ENCODE measurements at places on chromosomes 7 and 10.

- no peak for DNase-seq
Measured at GRCh38 chr10:74529205-74529604, 297.2 kb upstream of the KAT6B start.

DNA sequence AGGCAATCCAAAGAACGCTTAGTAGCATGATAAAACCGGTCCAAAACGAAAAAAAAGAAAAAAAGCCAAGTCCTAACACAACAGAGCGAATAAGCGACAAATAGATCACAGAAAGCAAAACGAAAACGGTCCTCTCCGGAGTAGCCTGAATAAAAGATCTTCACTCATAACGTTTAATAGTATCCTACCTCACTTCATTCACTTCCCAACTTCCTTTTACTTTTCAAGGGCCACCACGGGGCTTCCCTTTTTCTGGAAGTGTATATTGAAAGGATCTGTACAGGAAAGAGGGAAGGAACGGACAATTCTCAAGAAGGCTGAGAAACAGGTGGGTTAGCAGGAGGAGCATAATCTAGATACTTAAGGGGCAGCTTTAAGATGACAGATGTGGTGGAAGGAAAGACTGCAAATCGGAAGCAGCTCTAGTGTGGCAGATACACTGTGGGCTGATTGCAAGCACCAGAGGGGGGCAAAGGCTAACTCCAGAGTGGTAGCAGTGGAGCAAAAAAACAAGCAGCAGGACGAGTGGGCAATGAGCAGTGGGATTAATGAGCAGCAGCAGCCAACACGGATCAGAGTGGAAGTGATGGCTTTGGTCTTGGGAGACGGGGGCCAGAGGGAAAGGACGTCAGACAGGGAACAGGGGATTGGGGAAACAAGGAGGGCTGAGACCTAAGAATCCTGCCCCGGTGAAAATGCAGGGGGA, 866 bp downstream of the CNOT4 start:
- DNase-seq: peak; percentile 16

DNA sequence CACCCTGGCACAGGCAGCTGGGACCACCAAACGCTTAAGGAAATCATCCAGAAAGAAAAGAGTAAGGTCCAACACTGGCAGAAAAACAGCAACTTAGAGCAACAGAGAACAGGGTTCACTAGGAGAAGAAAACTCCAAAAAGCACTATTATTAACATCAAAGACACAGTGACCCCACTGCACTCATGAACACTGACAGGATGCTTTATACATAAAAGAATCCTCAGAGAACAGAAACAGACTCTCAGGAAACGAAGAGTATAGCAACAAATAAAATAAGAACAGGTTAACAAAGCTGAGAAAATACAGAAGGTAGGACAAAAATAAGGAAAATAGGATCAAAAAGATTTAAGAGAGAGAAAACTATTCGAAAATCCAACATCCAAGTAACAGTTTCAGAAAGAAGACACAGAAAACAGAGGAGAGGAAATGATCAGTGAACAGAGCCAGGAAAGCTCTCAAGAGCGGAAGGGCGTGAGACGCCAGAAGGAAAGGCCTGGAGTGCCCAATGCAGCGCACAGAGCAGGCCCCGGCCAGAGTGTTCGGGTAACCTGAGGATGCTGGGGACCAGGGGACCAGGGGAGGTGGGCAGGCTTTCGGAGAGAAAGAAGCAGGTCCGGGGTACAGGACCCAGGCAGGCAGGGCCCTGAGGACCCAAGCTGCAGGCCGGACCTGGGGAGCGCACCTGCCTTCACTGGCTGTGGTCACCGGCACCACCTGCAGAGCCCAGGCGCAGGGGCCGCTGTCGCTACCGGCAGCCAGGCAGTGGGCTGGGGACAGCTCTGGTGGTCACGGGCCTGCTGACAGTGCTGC, 258.2 kb downstream of the MAD1L1 start:
- no peak for DNase-seq

- no peak for DNase-seq
Measured at GRCh38 chr10:110363572-110364411, 59.1 kb upstream of the SMNDC1 start.

DNA sequence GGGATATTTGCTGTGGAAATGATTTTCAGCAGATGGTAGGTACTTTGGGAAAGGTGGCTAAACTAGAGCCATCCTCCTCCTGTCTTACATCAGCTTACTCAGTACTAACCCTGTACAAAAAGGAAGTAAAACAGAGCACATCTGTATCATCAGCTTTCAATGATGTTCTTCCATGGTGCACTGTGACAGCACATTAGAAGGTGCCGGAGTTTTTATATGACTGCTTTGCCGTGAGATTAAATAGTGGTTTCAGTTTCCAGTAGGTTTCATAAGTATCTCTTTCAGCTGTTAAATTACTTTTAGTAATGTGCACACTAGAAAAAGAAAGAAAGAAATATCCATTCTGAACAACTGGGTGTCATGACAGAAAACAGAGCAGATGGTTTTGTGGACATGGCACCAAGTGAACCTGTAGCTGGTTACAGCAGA, 86.5 kb downstream of the ARID5B start:
- no peak for DNase-seq

GRCh38 chr10:72164617-72165016, 51.2 kb upstream of the ANAPC16 start:
- no peak for DNase-seq

DNA sequence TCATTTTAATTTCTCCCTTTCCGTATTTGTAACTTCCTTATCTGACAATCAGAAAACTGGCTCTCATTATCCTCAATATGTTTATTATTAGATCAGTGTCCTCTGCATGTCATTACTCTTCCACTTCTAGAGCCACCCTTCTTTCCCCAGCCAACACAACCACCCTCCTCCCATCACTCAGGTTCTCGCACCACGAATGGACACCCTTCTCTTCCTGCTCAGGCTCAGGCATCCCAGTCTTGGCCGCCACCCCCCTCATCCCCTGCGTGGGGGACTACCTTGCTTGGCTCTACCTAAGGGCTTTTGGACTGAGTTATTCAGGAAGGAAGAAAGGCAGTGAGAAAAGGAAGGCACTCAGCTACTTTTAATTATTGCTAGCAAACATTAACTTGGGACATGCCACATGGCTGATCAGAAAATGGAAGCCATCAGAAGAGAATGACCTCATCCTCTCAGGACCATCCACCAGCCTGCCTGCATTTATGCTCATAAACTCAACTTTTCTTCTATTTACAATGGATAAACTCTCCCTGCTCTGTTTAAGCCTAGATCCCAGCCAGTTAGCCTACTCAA, 199.9 kb upstream of the PLXNA4 start:
- no peak for DNase-seq

- DNase-seq: no peak
Measured at GRCh38 chr7:135174941-135175340, 4.4 kb upstream of the CYREN start.

DNA sequence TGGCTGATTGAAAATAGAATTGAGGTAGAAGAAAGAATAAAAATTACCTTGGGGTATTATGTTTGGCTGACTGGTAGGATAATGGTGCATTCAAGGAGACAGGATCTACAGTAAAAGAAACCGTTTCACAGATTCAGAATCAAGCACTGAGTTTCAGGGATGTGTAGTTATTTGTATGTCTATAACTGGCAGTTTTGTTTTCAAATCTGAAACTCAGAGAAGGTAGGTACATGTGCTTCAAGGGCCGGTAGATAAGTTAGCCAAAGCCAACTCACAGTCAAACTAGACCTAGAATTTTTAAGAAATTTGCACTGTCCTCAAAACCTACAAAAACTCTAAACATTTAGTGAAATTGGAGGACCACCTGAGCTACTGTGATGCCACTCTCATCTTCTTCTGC, 191.5 kb downstream of the FOXP2 start:
- DNase-seq: no peak

DNA sequence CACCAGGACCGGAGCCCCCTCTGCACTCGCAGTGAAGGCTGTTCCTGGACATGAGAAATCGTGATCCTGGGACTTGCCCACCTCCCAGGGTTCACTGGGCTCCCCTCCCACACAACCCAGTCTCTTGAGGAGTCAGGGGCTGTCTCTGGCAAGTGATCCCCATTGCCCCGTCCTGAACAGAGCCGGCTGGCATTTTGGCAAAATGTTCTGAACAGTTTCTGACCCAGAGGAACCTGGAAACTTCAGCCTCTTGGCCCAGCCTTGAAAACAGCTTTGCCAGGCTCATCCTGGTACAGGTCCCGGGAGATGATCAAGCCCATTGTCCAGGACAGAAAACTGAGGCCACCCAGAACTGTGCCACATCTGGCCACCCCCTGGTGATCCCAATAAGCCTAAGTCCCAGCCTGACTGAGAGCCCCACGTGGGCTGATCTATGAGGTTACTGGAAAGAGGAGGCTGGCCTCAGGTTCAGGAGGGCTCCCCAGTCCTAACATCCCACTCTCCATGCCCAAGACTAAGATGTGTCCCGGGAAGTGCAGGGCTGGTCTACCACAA, 115.7 kb downstream of the OAT start:
- no peak for DNase-seq

DNA sequence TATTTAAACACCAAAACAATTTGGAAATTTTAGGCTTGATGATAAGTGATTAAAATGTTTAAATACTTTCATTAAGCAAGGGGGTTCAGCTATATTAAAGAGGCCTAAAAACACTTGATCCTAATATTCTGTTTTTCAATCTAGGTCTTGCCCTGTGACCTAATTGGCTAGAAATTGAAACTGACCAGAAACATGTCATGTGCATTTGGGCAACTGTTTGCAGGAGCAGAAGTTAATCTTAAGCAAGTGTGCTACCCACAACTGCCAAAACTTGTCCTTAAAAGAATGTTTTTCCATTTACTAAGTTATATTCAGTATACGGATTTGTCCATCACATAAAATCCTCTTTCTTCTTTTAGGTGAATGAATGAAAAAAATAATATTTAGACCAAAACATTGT, 167.3 kb downstream of the PPP1R3A start:
- DNase-seq: no peak

DNA sequence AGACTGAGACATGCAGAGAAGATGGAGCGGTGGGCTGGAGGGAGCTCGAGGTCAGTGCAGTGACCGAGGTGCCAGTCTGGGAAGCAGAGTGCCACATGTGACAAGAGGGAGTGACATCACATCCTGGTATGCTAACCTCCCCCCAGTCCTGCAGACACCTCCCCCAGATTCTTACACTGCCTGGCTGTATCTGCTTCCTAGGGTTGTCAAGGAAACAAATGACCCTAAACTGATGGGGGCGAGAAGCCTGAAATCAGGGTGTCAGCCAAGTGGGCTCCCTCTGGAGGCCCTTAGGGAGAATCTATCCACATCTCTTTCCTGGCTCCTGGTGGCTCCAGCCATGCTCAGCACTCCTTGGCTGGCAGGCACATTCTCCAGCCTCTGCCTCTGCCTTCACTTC, 316.1 kb upstream of the ZMIZ1 start:
- no peak for DNase-seq

DNA sequence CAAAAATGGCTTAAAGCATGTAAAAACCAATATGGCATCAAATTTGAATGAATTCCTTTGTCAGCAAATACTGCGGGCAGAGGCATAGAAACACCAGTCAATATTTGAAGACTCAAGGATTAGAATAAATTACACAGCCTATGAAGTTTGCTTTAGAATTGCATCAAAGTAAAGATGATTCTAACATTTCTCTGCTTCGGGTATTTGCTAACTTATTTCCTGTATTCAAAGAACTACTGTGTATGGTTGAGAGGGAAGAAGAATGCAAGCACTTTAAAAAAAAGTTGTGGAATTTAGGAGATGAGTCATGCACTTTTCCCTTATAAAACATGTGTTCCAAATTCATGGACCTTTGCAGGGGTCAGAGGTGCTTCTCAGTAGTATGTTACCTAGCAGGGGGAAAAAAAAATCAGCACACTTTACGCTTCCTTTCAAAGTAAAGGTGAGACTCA, 90.1 kb downstream of the PIP4K2A start:
- DNase-seq: peak; percentile 87

DNA sequence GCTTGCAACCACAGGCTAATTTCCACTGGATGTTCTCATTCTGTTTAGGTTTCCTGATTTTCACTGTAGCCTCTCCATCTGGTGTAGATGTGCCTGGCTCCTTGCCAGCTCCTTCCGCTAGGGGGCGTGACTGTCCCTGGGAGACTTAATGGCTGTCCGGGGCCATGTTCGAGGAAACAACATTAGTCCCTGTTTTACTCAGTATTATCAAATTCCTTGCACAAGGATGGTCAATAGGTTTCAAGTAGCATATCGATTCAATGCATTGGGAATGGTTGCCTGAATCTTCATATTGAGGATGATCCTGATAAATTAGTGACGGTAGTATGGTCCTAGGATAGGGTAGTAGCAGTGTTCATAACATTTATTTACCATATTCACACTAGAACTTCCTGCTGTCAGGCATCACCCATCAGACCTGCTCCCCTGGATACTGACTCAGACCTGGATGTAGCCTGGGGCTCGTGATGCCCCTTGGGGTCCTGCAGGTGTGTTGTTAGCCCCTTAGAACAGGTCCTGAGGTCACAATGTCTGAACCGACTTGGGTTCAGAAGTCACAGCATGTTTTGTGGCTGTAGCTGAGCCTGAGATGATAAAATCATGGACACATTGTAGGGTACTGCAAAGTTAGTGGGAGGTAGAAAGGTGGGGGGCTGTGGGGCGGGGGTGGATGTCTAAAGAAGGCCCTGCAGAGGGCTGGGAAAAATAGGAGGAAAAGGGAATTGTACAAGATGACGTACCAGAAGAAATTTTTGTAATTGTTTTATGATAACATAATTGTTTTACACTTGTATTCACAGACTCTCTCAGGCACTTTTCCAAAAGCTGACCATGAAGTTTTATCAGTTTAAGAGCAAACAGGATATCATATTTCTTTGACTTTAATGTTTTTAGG, 8.9 kb upstream of the EXOC6 start:
- DNase-seq: no peak

GRCh38 chr10:116385994-116386809, 41.4 kb upstream of the PNLIPRP3 start:
- DNase-seq: peak; percentile 24

DNA sequence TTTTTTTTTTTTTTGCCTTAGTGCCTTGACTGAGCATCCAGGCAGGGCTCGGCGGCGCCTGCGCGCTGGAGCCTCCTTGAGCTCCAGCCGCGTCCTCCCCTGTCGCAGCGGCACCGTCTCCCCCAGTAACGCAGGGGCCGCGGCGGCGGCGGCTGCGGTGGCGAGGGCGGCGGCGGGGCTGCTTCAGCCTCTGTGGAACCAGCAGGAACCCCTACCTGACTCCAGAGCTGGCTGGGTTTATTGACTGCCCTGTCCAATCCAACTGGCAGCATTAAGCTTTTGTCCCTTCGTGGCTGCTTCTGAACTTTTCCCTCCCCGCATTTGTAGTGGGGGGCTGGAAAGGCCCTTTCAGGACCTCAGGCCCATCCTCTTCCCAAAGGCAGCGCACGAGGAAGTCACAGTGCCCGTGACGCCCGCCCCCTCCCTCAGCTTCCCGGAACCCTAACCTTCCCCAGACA, at the start of gene GPR85:
Gene GPR85 (minus strand): TSS at position 397 of the 458 bp plus-strand sequence. CDS start 2,106 bp downstream, outside the sequence.
- peak; percentile 70 for DNase-seq

- no peak for DNase-seq
Measured at GRCh38 chr10:22719406-22720042, 5.1 kb upstream of the PIP4K2A start.

GRCh38 chr10:48406204-48406603, 99.7 kb downstream of the MAPK8 start:
- peak; percentile 31 for DNase-seq

DNA sequence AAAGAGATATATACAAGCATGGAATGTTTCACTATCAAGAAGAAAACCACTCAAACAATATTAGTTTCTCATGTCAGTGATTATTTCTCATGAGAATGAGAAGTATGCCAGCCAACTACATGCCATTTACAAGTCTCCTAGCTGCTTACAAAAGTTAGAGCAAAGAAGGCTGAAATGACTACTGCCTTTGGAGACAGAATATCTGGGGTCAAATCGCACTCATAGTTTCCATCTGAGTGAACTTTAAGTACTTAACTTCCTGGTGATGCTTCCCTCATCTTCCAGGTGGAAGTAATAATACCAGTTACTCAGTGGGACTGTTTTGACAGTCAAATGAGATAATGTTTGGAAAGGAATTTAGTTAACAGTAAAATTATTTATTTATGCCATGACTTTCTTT, 42.0 kb upstream of the RHOBTB1 start:
- no peak for DNase-seq
